ENCODE measurements at places on chromosomes 2 and 18.
A peak's percentile ranks its signal among the peaks of the same experiment; 100 is the strongest.

DNA sequence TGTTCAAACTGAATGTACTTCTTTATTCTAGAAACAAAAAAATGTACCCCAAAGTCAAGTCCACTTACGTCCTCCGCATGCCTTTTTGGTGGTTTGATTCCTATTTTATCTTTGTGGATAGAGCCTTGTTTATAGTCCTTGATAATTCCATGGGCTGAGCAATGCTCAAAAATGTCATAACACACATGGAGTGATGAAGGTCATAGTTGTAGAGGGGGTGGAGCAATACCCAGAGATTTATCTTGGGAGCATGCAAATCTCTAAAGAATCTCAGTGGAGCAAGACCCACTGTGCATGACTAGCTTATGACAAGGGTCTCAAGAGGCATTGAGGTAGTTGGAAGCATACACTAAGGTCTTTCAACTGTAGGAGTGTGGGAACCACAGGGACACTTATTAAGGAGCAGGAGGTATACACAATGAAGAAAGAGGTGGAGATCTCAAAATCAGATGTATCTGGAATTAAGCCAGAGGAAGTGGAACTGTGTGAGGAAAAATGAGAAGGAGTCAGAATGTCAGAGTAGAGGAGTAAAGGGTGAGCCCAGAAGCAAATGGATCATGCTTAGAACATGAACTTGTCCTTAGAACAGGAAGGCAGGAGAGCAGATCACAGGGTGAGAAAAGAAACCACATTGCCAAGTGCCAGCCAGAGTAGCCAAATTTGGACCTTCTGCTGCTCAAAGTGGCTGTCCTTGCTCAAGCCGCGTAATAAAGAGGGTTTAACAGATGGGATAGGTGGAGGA lies 68.1 kb upstream of the STK39 start:
- DNase-seq, result no peak

DNA sequence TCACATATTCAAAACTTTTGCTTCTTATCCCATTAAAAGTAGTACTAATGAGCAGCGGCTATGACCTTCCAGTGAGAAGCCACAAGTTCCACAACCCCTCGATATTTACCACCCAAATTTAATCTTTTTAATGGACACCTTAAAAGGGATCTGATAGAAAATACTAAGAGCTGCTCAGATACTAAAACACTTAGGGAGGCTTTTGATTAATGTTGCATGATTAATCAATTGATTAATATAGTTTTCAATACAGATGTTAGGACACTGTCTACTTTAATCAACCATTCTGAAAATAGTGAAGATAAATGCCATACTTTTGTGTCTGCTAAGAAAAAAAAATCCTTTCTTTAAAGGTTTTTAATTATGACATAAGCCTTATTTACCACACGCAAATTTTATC lies 1312.8 kb upstream of the ACVR2A start:
- no peak for DNase-seq

DNA sequence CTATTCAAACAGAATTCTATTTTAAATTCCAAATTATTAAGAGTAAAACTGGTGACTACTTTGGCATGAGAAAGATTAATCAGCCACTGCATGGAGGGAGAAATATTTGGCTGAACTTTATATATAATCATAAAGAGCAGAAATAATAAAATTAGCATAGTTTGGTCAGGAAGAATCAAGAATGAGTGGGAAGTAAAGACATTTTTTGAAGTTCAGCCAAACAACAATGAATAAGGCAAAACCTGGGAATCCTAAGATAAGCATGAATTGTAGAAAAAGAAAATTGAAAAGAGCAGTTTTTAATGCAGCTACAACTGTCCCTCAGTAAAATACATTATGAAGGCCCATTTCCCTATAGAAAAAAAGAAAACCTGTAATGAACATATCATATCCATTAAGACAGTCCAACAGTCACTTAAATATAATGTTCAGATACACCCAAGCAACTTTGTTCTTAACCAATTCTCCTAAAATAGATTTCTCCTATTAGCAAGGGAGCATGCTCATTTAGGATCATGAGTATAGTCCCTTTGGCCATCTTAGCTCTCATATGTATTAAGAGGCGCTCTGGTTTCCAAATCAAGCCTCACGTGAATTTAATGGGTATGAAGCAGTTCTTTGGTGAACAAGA lies 6.5 kb downstream of the TMEM17 start:
- DNase-seq, result no peak

DNA sequence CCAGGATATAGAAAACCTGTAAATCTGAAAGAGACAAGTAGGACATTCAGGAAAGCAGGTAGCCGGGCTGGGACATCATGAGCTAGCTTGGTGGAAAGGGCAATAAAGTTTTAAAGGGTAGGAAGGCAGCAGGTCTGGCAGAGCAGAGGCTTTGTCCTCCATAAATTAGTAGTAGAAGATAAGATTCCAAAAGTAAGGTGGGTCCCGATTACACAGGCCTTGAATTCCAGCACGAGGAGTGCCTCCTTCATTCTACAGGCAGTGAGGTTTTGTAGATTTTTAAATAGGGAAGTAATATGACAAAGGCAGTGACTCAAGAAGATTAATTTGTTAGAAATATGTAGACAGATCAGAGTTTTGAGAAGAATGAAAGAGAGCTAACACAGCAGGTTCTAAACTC lies 160.7 kb downstream of the DTNB start:
- DNase-seq, result no peak

DNA sequence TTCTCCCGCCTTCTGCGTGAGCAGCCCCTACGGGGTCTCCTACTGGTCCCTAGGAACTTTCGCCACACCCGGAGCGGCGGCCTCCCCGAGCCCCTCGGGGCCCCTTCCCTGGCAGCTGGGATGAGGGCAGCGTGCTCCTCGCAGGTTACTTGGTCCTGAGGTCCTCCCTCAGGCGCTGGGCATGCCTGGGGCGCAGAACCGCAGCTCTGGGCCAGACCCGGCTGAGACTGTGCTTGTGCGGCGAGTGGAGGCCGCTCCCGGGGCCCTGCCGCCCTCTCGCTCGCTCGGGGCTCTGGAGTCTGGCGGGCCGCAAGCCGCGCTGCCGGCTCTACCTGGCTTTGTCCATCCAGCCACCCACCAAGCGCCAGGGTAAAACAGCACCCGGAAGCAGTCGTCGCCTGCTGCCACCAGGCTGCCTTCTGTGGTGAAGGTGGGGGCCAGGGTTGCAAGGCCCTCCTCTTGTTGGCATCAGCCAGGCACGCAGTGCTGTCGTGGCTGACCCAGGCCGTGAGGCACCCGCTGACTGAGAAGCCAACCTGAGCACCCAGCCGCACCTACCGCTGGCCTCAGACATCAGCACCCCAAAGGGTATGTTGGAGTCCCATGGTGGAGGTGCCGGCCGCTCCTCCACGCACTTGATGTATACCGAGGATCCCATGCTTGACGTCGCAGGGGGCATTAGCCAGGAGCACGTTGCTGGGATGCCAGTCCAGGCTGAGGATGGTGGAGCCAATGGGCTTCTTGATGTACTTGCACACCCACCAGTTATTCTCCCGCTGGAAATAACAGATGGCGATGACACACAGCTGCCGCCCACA lies 46.1 kb upstream of the PTH2R start:
- peak; percentile 18 for DNase-seq

GRCh38 chr18:25019086-25019860 lies 332.7 kb downstream of the ZNF521 start:
- DNase-seq, result no peak

GRCh38 chr2:62200291-62200841 lies 4.5 kb downstream of the B3GNT2 start:
- DNase-seq, result no peak

- no peak for DNase-seq
Observed at GRCh38 chr2:19784456-19784855, 117.3 kb downstream of the TTC32 start.

GRCh38 chr2:67451086-67451832 lies 54.1 kb downstream of the ETAA1 start:
- no peak for DNase-seq
